HEK293T (cell line): ENCODE measurements at places on chromosomes 6 and 20.

DNA sequence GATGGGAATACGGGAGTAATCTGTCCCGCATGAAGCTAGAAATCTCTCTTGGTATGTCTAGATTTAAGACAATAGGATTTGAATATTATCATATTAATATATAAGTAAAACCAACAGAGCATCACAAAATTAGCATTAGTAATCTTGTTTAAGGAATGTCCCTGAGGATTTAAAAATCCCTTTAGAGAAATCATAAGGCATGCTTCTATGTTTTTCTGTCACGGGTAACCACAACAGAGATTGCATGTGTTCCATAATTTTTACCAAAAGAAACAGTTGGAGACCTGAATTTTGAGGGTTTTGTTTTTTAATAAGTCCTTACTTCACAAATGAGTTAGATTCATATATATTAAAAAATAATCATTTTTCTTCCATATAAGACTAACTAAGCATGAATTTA is 146.8 kb downstream of the GJA1 start:
- DNase-seq = no peak

GRCh38 chr6:98875375-98875774 is 41.0 kb downstream of the POU3F2 start:
- DNase-seq = no peak

DNA sequence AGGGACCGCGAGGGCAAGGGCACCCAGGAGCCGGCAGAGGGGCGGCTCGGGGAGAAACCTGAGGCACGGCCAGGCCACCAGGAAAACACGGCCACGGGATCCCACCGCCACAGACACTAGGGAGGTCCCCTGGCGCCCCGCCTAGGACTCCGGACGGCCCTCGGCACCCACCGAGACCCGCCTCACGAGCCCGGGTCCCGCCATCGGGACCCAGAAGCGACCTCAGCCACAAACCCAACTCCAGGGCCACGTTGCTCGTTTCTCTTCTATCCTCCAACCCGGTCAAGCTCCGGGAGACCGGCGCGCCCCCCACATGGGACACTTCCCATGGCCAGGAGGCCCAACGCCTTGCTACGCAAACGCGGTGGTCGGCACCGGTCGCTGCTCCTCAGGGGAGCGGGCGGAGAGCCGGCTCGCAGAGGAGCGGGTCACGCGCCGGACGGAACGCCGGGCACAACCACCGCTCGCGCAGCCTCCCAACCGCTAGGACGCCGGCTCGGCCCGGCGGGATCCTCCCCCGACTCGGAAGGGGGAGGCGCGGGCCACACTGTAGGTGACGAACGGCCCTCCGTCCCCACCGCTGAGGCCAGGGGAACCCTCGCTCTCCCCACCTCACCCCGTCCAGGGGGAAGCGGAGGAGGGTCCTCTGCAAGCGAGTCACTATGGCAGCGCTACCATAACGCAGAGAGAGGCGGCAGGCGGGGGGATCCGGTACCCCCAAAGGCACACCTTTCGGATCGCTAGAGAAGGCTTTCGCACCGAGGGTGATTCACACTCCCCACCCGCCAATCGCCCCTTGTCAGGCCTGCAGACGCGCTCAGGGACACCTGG is 1514.1 kb upstream of the DEFB115 start:
- no peak for DNase-seq

DNA sequence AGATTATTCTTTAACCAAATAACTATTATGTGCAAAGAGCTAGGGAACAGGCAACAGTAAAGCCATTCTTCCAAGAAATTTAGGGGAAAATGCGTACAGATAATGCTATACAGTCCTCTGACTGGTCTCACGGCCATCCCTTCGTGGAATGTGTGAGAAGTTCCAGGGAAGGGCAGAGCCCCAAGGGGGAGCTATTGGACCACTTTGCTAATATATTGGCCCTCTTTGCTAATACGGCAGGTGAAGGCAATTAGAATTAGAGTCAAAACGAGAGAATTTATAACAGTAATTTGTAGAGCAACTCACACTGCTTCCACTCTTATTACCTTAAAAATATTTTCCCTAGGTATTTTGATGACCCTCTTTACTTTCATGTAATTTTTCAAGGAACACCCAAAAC is 140.4 kb downstream of the IMPG1 start:
- DNase-seq = no peak

DNA sequence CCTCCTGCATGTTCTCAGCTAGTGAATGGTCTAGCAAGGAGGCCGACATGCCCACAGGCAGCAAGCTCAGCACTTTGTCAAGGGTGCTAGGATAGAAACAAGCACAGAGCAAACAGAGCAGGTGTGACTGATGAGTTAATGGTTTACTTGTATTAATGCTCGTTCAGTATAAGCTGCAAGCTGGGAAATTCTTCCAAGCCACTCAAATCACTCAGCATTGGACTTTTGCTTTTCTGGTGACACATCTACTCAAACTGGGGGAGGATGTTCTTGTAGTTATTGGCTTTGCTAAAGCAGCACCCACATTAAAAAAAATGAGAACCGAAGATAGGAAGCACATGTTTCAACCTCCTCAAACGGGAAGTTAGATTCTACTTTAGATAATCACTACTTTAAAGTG is 43.1 kb upstream of the NEDD9 start:
- no peak for DNase-seq

- no peak for DNase-seq
Measured at GRCh38 chr6:90154755-90155470, 141.7 kb downstream of the BACH2 start.

DNA sequence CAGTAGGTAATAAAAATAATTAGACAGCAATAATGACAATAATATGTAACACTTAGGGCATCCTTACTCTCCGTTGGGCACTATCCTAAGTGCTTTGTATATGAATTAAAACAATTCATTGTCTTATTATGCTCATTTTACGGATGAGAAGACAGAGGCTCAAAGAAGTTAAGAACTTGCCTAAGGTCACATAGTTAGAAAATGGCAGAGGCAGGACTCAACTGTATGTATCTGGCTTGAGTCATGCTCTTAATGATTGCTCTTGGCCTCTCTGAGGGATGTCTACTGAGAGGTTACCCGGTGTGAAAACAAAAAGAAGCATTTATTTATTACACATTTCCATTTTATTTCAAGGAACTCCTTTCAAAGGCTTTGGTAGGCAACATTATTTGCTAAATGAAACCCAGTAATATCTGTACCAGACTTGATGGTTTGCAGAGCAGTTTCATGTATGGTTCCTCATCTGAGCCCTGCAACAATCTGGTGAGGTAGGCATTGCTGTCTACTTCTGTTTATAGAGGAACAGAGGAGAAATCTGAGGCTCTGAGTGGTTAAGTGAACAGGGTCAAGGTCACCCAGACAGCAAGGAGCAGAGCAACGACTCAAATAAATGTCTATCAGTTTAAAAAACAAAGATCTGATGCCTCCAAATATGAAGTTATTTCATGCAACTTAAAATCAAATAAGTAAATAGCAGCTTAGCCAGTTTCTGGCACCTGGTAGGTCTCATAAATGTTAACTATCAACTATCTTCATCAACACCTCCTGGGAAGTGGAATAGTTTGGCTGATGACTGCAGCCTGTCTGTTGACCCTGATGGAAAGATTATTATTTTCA is 4.2 kb upstream of the PARD6B start:
- no peak for DNase-seq

DNA sequence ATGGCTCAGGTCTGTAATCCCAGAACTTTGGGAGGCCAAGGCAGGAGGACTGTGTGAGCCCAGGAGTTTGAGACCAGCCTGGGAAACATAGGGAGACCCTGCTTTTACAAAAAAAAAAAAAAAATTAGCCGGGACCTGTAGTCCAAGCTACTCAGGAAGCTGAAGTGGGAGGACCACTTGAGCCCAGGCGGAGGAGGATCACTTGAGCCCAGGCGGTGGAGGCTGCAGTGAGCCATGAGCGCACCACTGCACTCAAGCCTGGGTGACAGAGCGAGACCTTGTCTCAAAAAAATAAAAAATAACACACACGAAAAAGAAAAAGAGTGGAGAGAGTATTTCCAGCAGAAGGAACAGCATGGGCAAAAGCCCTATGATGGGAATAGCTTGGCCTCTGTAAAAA is 2.0 kb downstream of the TTLL9 start:
- DNase-seq = no peak

DNA sequence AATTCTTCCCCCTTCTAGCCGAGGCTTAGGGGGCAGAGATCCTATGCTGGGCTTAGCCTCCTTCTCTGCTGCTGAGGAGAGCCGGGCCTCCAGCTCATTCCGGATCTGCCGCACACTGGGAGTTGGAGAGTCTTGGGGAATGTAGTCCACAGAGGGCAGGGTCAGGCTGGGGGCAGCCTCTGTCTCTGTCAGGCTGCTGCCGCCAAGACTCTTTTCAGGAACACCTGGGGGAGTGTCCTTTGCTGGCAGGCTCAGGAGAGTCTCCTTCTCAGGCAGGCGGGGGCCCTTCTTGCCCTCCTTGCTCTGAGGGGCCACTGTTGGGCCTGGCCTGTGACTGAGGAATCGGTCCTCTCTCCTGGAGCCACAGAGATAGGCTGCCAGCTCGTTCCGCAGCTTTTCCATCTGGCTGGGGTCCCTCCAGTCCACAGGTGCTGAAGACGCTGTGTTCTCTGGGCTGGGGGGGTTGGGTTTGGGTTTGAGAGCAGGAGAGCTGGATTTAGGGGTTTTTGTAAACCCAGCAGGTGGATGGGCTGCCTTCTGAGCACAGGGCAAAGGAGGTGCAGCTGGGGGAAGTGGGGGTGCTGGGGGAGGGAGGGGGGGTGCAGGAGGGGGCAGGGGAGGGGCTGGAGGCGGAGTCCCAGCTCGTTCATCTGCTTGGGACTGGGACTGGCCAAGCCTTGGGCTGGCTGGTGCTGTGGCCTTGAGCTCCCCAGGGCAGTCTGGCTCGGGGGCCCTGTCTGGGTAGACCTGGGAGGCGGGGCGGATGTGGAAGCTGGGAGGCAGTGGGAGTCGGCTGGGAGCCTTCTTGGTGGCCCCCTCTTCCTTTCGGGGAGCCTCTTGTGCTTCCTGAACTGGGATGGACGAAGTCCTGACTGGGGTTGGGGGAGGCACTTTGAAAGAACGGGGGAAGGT is 36.1 kb downstream of the C6orf132 start:
- no peak for DNase-seq

- no peak for DNase-seq
Measured at GRCh38 chr6:17469006-17469832, 75.8 kb downstream of the CAP2 start.

DNA sequence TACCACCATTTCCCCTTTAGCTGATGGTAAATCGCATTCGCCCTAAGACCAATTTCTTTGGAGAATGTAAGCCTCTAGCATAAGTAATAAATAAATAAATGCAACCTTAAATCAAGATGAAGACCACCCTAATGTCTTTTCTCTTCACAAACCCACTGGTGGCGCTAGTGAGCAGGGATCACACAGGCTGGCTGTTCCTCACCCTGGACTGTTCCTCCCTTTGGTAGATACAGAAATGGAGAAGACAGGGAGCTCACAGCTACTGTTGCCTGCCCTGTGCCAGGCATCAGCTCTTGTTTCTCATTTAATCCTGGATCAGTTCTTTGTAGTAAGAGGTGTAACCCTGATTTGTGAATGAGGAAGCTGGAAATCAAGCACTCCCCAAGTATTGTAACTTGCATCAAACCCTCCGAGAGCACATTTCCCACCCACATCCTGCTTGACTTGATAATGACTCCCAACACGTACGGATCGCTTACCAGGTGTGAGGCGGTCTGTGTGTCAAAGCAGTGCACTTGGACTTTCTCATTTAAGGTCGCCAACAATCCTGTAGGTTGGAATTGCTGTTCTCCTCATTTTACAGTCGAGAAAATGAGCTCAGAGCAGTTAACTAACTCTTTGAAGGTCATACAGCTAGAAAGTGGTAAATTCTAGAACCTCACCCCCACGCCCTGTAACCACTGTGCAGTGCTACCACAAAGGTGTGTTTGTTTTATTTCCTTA is 236.1 kb downstream of the TSHZ2 start:
- peak; percentile 41 for DNase-seq

GRCh38 chr6:62615366-62616015 is 329.5 kb upstream of the KHDRBS2 start:
- no peak for DNase-seq

- no peak for DNase-seq
Measured at GRCh38 chr6:162960679-162961457, 233.1 kb downstream of the PACRG start.

- no peak for DNase-seq
Measured at GRCh38 chr6:31357886-31358285, 907 bp upstream of the HLA-B start.

- DNase-seq = no peak
Measured at GRCh38 chr6:26187981-26188635, 100.9 kb downstream of the HFE start.

DNA sequence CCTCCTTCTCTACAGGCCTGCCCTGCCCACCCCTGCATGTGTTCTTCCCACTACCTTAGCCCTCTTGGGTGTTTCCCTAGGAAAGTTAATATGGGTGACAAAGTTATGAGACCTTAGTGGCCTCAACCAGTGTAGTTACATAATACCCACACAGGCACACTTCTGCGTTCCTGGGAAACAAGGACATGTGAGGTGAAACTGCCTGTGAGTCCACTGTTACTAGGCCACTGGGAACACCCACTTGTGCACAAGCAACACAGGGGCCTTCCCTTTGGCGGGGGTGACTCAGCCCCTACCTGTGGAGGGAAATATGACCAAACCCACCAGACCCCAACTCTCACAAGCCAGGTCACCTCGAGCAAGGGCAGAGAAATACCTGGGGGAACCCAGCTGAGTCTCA is 12.8 kb downstream of the PI16 start:
- no peak for DNase-seq

DNA sequence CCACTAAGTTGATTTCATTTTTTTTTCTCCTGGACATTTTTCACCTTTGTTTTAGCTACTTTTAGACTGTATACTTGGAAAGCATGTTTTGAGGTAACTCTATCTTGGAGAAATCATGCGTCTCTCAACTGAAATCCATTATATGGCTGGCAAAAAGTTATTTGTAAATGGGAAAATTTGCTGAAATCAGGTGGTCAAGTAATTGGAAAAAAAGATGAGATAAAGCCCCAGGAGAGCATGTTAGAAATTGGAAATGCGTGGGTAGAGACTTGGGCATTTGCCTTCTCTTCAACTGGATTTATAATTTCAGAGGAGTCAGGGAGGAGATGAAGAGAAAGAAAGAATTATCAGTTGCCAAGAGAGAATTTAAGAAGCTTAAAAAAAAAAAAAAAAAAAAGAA is 217.1 kb upstream of the MAP3K7 start:
- DNase-seq = no peak

GRCh38 chr6:20463396-20463795 is 61.7 kb downstream of the E2F3 start:
- DNase-seq = no peak

DNA sequence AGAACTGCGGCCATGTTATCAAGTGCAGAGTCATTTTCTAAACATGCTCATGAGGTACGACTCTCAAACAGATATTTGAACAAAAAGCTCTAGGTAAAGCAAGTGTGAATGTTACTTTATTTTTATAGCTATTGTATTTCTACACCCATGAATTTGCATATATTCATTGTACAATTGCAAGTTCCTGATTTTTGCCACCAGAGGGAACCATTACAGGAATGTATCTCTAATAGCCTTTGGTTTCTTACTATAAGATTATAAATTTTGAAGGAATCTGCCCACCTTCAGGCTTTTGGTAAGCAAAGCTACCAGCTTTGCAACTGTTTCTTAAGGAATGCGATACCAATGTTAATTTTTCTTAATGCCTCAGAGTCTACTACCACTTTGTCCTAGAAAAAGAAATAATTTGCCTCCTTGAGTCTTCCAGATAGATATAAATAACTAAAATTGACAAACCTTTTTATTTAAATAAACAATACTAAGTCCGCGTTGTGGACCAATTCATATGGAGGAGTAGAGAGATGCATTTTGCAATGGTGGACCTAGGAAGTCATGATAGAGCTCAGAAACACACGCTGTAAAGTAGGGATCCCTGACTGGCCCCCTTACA is 125.4 kb upstream of the SAMD5 start:
- peak; percentile 20 for DNase-seq
